ENCODE measurements at places on chromosomes 2 and 18.
A peak's percentile ranks its signal among the peaks of the same experiment; 100 is the strongest.

DNA sequence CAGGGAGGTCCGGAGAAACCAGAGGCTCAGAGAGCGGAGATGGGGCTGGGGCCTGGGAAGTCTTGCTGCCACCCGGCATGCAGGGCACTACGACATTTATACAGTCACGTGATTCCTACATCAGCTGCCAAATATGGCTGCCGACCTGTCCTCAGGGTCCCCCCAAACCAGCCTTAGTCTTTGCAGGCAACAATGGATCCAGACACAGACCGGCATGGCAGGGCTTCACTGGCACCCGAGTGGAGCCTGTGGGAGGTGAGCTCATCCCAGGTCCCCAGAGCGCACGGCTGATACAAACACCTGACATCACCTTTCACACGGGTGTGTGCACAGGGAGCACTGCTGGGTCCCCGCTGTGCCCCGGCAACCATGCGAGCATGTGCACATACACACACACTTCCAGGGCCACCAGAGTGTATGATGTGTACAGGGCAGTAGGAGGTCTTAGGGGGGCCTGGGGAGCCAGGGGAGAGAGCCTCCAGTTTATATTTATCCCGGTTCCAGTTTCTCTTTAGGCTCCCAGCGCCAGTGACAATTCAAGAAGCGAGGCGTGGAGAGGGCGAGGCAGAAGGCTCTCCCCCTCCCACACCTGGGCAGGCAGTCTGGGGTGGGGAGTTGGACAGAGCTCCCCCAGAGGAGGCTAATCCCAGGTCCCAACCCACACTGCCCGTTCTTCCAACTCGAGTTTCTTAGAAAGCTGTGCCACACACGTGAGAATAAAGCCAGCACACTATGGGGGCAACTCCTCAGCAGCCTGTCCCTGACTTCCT is 2.7 kb downstream of the SEMA4C start:
- DNase-seq, result no peak

DNA sequence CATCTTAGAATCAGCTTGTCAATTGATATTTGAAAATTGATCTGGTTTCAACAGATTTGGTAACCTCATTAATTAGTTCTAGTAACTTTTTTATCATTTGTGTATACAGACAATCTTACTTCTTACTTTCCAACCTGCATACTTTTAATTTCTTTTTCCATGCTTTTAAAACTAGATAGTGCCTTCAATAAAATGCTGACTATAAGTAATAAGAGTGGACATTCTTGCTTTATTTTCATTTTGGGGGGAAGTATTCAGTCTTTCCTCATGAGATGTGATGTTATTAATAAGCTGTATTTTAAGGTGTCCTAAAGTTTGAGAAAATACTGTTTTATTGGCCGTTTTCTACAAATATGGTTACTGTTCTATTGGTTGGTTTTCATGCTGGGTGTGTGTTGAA is 109.1 kb downstream of the KCNH7 start:
- DNase-seq, result no peak

- DNase-seq, result no peak
Observed at GRCh38 chr2:144464730-144465129, 55.2 kb downstream of the ZEB2 start.

DNA sequence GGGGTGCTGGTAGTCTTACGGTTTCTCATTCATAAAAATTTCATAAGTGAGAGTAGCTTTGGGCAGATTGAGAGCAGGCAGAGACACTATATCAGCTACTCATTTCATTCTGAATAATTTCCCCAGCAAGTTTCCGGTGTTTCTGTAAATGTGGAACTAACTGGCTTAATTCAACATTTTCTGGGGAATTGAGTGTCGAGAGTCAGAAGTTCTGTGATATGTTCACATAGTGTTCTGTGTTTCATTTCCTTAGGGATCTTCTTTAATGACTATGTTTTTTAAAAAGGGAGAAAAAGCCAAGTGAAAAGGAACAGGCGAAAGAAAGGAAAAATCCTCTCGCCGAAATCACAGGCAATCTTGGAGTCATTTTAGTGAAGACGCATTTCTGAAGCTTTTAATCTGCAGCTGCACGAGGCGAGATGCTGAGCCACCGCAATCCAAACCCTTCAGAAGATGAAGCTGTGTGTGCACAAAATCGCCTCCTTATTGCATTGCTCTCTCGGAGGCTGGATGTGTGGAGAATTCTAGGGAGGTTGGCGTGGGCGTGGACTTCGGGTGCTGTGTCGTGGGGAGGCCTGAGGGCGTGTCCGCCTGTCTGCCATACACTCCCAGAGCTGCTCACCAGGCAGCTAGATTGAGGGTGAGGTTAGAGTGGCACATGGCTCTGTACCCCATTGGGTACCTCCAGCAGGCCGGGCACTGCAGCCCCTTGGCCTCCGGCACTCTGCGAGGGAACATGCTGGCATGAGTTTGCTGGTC is 38.4 kb upstream of the HDAC4 start:
- DNase-seq, result no peak

- DNase-seq, result no peak
Observed at GRCh38 chr2:54666634-54667265, 56.7 kb upstream of the EML6 start.

GRCh38 chr2:175111200-175111657 is 56.8 kb downstream of the ATF2 start:
- DNase-seq, result no peak

DNA sequence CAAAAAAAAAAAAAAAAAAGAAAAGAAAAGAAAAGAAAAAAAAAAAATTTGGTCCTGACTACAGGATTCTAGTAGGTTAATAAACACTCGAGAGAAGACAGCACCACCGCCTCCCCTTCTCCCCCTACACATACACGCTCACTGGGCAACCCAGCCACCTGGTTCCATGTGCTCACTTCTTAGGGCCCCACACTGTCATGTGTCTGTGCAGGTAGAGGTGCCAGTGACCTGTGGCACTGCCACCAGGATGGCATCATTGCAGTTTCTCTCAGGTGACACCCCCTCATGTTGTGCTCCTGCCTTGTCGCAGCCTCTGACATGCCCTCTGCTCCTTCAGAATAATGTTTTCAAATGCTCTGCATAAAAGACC is 39.7 kb upstream of the LYPD6B start:
- DNase-seq, result no peak

DNA sequence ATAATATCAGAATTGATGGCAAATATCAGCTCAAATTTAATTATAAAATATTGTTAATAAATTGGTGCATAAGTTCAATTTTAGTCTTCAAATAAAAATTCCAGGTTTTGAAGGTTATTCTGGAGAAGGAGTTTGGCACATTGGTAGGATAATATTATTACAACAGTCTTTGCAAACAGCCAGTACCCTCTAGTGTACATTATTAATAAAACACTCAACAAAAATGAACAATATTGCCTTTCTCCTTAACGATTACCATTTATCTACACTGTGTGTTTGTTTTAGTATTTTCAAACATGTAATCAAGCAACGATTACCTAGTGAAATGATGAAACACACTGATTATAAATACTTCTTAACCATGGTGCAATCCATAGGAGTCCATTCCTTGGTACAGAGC is 334.0 kb upstream of the FSIP2 start:
- DNase-seq, result no peak

DNA sequence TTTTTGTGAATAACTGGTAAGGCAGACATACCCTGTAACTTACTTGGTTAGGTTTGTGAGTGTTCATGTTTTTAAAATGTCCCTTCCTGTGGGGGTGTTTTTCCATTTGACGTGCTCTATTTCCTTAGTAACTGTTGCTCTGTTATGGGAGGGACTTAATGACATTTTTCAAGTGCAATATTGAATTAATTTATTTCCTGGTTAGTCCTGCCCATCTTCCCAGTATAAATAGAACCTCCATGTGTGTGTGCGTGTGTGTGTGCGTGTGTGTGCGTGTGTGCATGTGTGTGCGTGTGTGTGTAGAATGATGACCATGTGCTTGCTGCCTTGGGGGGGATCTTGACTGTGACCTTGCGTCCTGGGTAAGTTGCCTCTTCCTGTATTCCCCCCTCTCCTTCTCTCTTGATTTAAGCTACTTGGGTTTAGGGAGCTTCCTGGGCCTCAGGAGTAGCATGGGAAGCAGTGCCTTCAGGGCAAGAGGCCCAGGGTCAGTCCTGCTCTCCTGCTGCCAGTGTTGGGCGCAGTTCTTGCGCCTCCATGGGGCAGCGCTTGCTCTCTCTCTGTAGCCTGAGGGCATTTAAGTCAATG is 163.9 kb downstream of the LDLRAD4 start:
- no peak for DNase-seq

- no peak for DNase-seq
Observed at GRCh38 chr2:207525296-207525695, 4.5 kb upstream of the CREB1 start.

- no peak for DNase-seq
Observed at GRCh38 chr2:236565879-236566402, 3.7 kb upstream of the ACKR3 start.

- no peak for DNase-seq
Observed at GRCh38 chr2:195532628-195533271, 124.3 kb upstream of the SLC39A10 start.

DNA sequence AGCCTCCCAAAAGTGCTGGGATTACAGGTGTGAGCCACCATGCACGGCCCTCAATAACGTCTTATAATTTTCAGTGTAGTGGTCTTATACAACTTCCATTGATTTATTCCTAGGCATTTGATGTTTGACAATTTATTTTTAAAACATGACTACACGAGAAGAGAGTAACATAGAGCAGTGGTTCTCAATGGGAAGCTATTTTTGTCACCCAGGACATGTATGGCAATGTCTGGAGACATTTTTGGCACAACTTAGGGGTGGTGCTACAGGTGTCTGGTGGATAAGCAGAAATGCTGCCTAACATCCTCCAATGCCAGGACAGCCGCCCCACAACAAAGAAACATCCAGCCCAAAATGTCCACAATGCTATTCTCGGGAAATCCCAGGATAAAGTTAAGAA is 12.7 kb upstream of the ANXA4 start:
- DNase-seq, result no peak

GRCh38 chr2:228763379-228763981 is 507.6 kb downstream of the PID1 start:
- DNase-seq, result no peak

DNA sequence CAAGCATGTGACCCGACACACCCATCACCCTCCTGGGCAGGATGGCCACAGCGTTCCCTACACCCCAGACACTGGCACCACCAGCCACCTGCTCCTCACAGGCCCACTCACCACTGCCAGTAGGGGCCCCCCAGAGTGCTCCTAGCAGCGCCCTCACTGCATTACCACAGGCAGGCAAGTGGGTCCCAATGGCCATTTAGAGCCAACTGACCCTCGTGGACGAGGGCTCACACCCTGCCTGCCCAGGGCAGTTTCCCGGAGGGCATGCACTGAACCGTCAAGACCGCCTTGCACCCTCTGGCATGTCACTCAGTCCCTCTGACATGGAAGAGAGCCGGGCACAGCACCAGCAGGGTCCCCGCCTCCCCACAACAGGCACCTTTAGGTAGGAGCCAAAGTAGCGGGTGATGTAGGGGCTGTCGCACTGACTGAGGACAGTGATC is 7.3 kb downstream of the STK25 start:
- DNase-seq, result no peak

GRCh38 chr2:162433491-162433890 is 89.6 kb downstream of the GCA start:
- peak; percentile 65 for DNase-seq

- DNase-seq, result no peak
Observed at GRCh38 chr2:127649100-127649611, 3.2 kb downstream of the GPR17 start.

- peak; percentile 61 for DNase-seq
Observed at GRCh38 chr18:63264871-63265270, 54.7 kb downstream of the BCL2 start.

- DNase-seq, result no peak
Observed at GRCh38 chr2:68807821-68808266, 63.4 kb downstream of the BMP10 start.

DNA sequence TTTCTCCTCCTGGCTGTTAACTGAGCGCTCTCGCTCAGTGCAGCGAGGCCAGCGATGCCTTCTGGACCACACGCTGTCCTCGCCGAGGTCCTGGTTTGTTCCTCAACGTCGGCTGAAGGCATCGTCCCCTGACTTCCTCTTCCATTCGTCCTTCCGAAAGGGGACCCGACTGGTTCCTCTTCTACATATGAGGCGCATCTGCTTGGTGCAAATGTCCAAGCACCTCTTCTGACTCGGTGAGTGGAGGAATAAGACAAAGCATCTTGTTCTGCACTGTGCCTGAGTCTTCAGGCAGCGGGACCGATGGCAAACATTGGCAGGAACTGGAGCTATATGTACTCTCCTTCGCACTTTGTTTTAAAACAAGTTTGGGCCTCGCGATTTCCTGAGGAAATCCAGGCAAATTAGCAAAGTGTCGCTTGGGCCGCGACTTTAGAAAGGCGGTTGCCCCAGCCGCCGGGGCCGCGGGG is 621 bp upstream of the KCNS3 start:
- DNase-seq, result peak; percentile 32

GRCh38 chr2:96374211-96374951 is 38.8 kb downstream of the NCAPH start:
- no peak for DNase-seq

GRCh38 chr2:46769809-46770208 is 145.8 kb downstream of the MCFD2 start:
- no peak for DNase-seq

GRCh38 chr2:99450199-99450598 is 39.6 kb downstream of the REV1 start:
- peak; percentile 2 for DNase-seq

DNA sequence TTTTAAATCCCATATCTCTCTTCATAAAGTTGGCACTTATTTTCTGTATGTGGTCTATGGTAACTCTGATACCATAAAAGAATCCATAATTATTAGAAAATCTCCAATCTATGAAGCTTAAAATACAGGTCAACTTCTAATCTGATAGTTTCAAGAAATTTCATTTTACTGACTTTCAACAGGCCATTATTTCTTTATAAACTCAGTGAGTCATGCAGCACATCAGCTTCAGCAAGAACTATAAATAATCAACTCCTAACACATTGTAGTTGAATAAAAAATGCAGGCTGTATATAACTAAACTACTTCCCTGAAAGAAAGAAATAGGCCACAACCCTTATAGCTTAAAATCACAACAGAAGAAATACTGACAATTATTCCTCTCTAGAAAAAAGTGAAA is 204.3 kb upstream of the CCDC150 start:
- no peak for DNase-seq

DNA sequence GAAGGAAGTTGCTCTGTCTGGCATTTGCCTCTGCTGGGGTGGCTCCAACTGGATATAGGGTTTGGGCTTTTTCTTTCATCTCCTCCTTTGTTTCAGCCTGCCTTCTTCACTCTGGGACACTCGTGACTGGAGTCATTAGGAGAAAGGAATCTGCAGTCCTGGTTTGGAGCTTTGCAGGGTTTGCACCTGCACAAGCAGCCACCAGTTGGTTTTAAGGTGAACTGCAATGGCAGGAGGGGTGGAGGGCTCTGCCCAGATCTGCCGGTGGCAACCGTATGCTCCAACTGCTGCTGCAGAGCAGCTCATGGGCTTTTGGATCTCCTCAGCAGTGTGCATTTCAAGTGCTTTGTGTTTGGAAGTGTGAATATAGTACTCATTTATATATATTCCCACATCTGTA is 131.3 kb upstream of the MGAT5 start:
- DNase-seq, result no peak

GRCh38 chr2:170214309-170214948 is 36.5 kb downstream of the MYO3B start:
- DNase-seq, result peak; percentile 24
